Stimulated activated CD8-positive, alpha-beta memory T cell treated with anti-CD3 and anti-CD28 coated beads, Interleukin-15, amount 100 ng/mL, for 24 hours (primary cell): ENCODE measurements at places on chromosomes 4 and X.

DNA sequence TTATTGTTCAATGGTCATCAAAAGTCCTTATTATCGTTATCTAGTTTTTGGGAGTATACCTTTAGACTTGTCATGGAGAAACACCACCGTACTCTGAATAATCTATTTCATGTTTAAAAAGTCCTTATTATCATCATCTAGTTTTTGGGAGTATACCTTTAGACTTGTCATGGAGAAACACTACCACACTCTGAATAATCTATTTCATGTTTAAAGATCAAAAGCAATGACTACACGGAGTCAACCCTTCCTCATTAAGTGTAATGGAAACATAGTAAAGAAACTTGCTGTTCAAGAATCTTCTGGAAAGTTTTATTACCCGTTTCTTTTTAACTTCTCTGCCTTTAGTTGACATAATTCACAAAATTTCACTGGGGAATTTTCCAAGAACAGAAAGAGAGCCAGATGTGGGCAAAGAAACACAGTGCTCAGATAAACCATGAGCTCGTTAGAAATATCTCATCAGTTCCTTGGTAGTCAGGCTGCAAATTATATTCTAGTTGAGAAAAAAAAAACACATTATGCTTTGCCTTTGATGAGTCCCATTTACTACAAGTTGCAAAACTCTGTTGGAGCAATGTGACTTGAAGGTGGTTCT lies 158.8 kb downstream of the AFAP1 start:
- DNase-seq, result no peak

GRCh38 chr4:94408549-94409374 lies 43.0 kb upstream of the PDLIM5 start:
- no peak for DNase-seq

- no peak for DNase-seq
Observed at GRCh38 chrX:40090961-40091360, 6.8 kb downstream of the BCOR start.

- DNase-seq, result no peak
Observed at GRCh38 chr4:126986005-126986404, 646.8 kb upstream of the INTU start.

- DNase-seq, result no peak
Observed at GRCh38 chr4:8647094-8647570, 54.6 kb downstream of the CPZ start.

DNA sequence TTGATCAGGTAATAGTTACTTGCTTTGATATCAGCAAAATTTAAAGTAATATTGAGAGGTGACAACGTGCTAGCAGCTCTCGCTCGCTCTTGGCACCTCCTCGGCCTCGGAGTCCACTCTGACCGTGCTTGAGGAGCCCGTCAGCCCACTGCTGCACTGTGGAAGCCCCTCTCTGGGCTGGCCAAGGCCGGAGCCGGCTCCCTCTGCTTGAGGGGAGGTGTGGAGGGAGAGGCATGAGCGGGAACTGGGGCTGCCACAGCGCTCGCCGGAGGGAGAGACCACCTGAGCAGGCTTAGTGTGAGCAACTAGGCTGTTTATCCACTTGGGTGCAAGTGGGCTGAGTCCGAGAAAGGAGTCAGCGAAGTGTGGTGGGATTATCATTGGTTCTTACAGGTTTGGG lies 455.7 kb upstream of the PCDH7 start:
- DNase-seq, result no peak

DNA sequence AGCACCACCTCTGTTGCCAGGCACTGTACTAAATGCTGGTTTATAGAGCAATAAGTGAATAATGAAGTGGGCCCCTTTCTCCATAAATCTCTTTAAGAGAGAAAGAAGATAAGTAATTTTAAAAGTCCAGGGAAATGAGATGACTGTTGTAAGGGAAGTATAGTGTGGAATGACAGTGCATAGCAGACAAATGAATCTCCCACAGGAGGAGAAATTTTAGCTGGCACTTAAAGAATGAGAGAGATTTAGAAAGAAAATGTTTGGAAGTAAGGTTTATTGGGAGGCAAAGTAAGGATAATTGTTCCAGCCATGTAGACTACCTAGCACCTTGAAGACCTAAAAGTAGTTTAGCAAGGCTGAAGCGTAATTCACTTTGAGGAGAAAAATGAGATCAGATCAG lies 1081.1 kb upstream of the PABPC4L start:
- no peak for DNase-seq

- DNase-seq, result no peak
Observed at GRCh38 chr4:8850074-8850829, 21.4 kb downstream of the HMX1 start.

DNA sequence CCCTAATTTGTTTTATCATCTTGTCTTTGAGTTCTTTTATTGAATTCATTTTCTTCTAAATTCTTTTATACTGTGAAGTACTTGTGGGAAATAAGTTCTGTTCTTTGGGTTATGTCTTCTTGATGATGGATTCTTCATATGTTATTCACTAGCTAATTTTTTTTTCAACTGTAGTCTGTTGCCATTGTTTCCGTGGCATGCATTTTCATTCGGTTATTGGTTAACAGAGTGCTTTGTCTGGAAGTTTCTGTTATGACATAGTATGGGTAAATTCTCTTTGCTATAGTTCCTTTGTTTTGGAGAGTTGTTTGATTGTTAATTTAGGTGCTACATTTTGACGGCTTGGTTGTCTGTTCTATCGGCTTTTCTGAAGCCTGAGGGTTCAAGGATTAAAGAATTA lies 184.9 kb upstream of the AADAT start:
- no peak for DNase-seq

DNA sequence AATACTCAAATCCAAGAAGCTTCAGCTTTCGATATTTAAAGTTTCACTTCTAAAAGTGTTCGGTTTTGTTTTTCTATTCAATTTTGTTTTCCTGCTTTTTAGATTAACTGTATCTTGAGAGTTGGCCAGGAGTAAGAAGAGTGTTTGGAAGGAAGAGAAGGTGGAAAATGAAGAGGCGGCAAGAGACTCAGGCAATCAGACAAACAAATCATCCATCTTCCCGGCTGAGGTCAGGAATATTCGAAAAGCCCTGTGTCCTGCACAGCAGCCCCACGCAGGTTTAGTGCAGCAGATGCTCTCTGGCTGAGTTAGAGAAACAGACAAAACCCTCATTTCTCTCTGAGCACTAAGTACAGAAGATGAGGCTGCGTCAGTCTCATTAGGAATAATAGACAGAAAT lies 330.3 kb upstream of the NOCT start:
- DNase-seq, result no peak

DNA sequence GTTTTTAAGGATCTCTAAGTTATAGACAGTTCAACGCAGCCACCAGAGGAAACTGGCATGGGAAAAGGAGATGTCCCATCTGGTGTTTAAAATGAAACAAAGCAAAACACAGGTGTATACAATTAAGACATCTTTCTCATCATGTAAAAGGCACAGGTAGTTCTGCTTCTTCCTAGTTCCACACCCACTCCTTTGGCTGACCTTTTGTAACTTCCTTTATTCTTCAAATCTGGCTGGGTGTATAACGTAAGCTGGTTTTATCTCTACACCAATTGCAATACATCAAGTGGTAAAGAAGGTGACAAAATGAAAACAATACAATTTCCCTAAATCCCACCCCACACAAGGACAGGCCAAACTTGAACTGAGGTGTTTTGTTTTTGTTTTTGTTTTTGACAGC lies 27.3 kb upstream of the FBXW7 start:
- DNase-seq, result no peak

GRCh38 chrX:11296051-11296450 lies 2.8 kb downstream of the AMELX start:
- DNase-seq, result no peak

DNA sequence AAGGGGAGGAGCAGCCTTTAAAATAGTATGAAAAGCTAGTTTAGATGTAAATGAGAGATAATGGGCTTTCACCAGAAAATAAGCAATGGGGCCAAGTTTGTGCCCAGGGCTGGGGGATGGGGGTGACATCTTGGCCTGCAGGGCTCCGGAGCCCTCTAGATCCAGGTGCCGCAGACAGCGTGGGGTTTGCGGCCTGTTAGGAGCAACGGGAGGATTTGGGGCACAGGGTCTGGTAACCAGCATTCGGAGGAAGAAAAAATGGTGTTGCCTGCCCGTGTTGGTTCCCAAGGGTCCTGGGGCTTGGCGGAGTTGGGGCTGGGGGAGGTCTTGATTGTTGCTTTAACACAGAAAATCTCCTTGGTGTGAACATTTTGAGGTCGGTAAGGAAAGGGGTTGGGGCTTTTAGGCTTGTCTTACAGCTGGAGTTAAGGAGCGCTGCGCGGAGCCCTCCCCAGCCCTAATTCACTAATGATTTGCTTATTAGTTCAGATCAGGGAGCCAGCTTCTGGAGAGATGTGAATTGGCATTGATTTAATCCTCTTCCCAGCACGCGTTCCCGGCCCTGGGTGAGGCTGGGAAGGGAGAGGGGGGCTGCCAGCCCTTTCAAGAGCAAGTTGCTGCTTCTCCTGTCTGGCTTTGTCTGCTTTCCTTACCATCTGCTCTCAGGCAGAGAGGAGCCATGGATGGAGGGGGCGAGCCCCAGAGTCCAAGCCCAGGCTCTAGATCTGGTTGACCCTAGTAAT lies 443.4 kb downstream of the BCOR start:
- DNase-seq, result no peak

DNA sequence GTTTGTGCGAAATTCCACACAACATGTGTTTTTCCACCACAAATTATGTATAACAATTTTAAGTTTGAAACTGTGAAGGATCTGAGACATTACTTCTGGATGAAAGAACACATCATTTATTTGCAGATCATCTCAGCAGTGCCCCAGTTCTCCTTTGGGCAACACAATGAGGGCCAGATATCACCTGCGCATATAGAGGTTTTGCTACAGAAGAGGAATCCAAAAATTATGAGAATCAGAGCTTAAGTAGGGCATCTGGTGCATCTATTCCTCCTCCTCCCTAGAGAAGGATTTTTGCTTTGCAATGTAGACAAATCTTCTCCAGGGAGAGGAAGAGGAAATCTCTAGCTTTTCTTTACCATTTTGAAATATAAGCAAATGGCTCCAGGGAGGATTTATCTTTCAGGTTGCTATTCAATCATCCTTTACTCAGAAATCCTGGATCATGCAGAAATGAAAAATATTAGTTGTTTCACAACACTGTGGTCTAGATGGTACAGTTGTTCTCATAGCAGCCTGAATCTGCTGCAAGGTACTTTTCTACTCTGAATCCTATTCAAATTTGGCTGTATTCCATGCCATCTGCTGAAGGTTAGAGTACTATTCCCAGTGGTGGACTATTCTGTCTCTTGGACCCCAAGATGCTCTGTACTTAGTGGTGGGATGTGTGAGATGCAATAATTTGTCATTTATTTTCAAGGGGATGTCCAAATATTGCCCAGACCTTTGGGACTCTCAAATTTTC lies 132.1 kb downstream of the SNCA start:
- no peak for DNase-seq

DNA sequence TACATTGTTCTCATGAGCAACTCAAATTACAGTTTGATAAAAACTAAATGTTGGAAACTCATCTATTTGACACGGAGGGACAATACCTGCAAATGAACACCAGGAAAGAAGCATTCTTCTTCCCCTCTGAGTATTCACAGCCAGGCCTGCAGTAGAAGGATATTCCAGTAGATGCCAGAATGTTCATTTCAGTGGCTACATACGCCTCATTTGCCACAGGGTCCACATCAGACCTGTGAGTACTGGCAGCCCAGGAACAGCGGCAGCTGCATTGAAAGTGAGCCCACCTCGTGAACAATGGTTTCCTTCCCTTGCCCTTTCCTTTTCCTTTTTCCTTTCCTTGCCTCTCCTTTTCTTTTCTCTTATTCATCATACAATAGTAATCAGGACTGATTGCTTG lies 81.1 kb upstream of the NEIL3 start:
- DNase-seq, result no peak

GRCh38 chrX:146396409-146396808 lies 413.2 kb upstream of the CXorf51B start:
- no peak for DNase-seq

- no peak for DNase-seq
Observed at GRCh38 chrX:12309040-12309743, 170.9 kb downstream of the FRMPD4 start.

- DNase-seq, result no peak
Observed at GRCh38 chr4:84263415-84263814, 235.7 kb downstream of the NKX6-1 start.

DNA sequence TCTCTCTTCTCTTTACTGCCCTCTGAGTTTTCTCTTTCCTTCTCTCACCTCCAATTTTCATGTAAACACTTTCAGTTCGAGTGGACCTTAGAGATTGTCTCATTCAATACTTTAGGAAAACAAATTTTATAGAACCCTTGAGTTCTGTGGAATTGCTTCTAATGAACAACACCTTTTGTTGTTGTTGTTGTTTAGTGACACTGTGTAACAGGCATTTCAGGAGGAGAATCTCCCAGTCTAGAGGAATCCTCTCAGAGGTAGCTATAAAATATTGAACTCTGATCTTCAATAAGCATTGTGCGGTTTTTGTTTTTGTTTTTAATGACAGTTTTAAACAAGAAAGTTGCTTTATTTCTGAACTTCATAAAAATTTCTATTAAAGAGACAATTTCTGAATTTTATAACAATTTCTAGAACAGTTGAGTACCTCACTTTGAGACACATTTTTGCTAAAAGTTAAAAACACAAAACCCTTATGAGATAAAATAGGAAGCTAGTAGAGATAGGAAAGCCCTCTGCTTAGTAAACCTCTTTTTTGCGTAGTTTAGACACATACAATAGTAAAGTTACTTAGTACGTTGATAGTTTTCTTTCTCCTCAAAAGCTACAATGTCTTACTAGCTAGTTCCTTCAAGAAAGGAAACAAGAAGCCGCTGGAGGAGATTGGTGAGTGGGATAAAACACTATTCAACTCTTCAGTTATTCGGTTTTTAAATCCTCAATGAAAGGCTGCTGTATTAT lies 38.8 kb downstream of the CLCN3 start:
- DNase-seq, result no peak

DNA sequence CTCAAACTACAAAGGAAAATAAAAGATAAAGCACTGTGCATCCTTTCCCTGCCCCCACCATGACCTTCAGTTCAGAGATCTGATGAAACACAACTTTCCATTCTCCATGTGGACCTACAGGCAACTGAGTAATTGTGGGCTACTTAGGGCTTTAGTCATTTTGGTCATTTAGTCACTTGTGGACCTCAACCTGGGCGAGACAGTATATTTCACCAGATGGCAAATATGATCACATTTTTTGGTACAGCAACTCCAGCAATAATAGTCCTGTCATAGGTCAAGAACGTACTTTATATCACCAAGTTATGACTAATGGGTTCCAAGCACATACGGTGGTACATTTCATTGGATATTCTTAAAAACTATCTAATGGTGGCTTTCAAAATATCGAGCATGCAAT lies 141.2 kb downstream of the PDGFC start:
- no peak for DNase-seq
